ENCODE measurements at places on chromosomes 12 and 14. TPM values are rescaled to one million over a fixed set of nuclear protein-coding genes. Genes with fewer than 3 reads are reported as not detected.

DNA sequence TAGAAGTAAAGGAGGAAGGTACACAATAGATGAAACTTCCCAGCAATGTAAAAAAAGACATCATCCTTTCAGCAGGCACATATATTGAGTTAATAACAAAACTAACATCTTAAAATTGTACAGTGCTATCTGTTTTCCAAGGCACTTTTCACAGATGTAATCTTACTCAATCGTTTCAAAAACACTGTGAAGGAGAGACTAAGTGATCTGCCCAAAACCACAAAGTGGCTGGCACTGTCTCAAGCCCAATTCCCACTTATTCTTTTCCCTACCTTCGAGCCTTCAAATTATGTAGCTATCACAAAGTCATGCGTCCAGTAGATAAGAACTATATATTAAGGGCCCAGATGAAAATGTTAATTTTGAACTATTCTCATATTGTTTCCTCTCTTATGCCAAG lies 193.6 kb upstream of the RASSF8 start:
- DNase-seq, result no peak

GRCh38 chr12:109558374-109559199 lies 14.7 kb downstream of the MMAB start:
- no peak for DNase-seq

KCNA5 gene
- not detected for polyA plus RNA-seq

DNA sequence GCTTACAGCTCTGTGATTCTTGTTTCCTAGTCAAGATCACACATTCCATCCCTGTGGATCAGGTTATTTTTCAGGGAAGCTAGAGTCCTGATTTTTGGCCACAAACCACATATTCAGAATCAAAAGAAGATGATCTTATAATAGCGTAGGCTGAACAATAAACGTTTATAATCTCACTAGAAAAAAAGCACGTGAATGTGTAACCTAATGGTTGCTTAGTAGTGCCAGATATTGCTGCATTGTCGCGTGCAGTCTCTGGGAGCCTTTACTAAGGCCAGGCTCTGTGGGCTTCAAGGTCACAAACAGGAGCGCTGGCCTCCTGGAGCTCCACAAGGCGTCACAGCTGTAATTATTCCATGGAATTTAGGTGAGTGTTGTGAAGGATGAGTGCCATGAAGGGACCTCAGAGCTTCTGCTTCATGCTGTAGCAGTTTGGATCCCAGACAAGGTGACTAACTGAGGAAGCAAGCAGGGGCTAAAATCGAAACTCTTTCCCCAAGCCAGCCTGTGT lies 17.4 kb downstream of the CDKN1B start:
- no peak for DNase-seq

- no peak for DNase-seq
These were observed 55.3 kb downstream of the VCPKMT start for GRCh38 chr14:50060871-50061663.

GRCh38 chr12:17470460-17470859 lies 619.5 kb downstream of the RERGL start:
- no peak for DNase-seq

DNA sequence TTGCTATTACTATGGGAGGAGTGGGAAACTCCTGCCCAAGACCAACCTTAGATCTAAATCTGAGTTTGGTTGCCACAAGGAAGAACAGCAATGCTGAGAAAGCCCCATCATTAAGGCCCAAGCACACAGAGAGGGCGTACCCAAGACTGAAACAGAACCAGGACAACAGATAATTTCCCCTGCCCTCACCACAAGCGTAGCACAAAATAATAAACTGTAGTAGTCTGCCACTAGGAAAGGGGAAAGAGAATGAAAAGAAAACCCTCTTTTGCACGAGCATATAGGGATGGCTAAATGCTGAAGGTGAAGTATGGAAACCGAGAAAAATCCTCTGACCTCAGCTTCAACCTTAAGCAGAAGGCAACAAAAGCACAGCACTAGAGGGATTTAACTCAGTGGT lies 76.5 kb upstream of the DHRS4 start:
- no peak for DNase-seq

GRCh38 chr14:68563251-68564131 lies 229.4 kb downstream of the ZFP36L1 start:
- no peak for DNase-seq

GRCh38 chr14:92247341-92247740 lies 75.6 kb upstream of the SLC24A4 start:
- DNase-seq, result no peak

GRCh38 chr14:88128816-88129215 lies 123.9 kb downstream of the GPR65 start:
- no peak for DNase-seq

DNA sequence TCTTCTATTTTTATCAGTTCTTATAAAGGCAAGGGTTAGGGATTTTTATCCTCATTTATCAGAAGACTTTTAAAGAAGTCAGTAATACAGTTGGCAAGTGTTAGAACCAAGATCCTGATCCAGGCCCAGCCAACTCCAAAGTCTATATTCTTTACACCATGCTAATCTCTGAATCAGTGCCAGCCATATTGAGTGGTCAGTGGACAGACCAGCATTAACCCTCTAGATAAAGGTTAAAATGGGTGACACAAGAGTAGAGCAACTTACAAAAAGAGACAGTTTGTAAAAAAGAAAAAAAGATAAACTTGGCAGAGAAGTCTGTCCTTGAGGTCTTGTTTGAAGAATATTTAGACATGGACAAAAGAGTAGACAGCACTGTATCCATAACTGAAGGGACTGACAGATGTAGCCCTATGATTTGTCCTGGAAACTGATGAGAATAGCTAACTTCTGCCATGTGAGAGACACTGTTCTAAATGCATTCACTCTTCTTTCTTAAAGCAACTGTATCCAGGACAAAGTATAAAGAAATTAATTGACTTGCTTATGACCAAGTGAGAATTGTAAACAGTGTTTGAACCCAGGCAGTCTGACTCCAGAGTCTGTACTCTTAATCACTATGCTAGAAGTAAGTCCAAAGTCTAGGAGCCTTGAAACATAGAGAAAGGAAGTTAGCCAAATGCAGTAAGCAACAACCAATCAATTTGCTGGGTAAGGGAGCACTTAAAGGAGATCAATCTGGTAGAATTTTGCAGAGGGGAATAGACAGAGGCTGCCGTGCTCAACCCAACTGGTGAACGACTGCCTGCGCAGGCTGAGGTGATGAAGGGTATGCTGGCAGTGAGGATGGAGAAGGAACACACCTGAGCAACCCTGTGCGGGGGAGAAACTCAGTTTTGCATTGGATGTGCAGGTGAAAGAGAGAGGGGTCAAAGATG lies 103.7 kb downstream of the TTC6 start:
- no peak for DNase-seq

- peak; percentile 58 for DNase-seq
These were observed 36.1 kb downstream of the BAZ2A start for GRCh38 chr12:56593909-56594621.

DNA sequence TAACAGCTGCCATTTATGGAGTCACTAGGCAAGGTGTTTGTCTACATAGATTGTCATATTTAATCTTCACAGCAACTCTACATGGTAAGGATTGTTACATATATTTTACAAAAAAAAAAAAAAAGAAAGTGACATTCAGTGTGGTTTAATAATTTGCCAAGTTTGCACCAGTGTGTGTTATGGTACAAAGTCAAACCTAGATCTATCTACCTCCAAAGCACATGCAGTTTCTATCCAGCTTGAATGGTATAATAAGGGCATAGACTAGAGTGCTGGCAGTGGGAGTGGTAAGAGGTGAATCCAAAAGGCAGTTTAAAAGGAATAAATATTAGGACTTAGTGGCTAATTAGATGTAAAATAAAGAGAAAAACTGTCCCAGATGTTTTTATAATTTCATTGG lies 66.2 kb upstream of the PCNX4 start:
- DNase-seq, result no peak

DNA sequence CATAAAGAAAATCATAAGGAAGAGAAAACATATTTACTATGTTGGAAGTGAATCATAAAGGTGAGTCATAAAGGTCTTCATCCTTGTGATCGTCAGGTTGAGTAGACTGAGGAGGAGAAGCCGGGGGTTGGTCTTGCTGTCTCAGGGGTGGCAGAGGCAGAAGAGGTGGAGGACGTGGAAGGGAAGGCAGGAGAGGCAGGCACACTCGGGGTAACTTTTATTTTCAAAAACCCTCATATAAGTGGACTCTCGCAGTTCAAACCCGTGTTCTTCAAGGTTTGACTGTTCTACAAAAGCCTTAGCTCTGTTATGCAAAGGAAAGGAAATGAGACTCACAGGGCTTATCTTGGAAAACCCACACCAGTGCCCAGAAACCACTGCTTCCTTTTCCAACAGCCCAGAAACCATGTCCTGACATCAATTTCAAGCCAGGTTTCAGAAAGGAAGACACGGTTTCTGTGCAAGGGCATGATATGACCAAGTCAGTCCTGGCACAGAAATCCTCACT lies 14.0 kb downstream of the SMCO2 start:
- DNase-seq, result no peak

TSPAN19 gene
- not detected for polyA plus RNA-seq

DNA sequence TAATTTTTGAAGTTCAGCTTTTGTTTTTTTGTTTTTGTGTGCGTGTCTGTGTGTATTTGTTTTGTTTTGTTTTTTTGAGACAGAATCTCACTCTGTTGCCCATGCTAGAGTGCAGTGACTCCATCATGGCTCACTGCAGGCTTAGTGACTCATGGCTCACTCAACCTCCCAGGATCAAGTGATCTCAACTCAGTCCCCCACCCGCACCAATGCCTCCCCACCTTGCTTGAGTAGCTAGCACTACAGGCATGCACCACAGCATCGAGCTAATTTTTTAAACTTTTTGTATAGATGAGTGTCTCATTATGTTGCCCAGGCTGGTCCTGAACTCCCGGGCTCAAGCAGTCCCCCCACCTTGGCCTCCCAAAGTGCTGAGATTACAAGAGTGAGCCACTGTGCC lies 981.4 kb downstream of the BCL11B start:
- no peak for DNase-seq

Data from naive thymus-derived CD4-positive, alpha-beta T cell (primary cell).